Lower leg skin (tissue), 4 donors: ENCODE measurements at places on chromosomes 6 and 20.

DNA sequence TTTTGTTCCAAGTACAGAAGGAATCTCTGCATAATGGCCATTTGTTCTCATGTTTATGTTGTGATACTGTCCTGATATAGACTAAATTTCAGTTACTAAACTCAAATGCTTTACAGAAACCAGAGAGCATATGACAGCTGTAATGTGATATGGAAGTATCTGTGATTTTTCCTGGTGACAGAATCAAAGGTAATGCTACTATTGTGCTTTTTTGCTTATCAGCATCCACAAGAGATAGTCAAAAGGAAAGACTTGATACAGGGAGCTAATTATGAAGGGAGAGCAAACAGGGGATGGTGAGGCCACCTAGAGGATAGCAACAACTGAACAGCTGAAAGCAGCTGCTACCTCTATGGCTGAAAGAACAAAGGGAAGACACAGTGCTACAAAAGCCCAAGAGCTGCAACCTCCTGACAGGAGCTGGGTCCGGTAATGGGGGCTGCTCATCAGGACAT lies 181.4 kb downstream of the PHF3 start:
- no peak for DNase-seq

- DNase-seq = no peak
Measured at GRCh38 chr6:161891542-161891941, 617.7 kb upstream of the AGPAT4 start.

- no peak for DNase-seq
Measured at GRCh38 chr20:40913224-40914185, 115.1 kb upstream of the TOP1 start.

DNA sequence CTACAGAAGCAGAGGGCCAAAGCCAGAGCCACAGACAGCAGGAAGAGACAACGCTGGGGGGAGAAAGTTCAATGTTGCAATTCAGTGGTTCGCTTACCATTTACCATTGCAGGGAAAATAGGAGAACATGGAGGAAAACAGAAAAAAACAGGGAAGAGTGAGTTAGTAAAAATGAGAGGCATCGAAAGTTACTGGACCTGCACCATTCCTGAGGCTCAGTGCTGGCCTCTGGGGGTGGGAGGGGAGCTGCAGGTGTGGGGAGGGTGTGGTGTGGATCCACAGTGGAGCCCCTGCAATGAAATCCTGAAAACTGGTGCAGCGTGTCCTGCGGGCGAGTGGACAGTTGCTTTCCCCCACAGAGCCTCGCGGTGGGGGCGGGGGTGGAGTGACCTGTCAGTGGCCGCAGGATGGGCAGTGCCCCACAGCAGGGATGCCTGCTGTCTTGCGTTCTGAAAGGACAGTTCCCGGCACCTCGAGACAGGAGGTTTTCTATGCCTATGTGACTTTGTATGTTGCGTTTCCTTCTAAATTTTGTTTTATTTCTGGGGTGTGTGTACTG lies 5.7 kb downstream of the TMEM181 start:
- DNase-seq = no peak

GRCh38 chr20:44566018-44566417 lies 16.4 kb upstream of the PKIG start:
- DNase-seq = no peak

DNA sequence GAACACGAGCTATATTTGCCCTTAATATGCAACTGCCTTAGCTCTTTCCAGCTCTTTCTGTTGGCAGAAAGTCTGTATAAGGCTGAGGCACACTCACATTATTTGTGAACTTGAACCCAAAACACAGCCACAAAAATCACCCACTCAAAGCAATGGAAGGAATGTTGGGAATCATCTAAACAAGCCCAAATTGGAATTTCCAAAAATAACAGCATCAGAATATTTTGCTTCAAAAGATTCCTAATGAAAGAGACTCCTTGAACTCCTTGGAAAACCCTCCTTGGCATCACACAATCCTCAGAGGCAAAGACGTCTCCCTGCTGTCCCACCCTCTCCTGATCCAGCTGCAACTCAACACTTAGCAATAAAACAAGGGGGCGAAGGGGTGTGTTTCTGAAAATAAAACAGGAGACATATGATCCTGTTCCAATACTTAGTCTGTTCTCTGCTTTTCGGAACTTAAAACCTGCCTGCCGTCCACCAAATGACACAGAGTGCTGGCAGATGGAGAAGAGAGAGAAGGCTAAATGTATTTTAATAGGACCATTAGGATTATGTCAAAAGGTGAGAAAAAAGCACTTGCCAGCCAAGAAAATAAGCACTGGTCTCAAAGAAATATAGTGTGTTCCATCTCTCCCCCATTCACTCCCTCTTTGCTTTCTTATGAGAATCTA lies 320.7 kb upstream of the JARID2 start:
- DNase-seq = no peak

DNA sequence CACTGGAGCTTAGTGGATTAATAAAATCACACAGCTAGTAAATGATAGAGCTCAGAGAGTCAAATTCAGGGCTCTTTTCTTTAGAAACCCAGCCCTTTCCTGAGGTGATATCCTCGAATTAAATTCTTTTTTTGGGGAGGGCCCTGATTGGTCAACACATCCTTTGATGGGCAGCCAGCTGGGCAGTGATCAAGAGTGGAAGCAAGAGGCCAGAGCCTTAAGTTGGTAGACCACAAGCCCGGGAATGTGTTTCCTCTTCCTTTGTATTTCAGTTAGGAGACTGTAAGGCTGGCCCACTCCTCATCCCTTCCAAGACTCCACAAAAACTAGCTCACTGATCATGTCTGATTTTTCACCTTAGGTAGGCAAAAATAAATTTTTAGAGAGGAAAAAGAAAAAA lies 640.5 kb downstream of the DHX35 start:
- DNase-seq = no peak

- DNase-seq = no peak
Measured at GRCh38 chr20:51329845-51330244, 212.7 kb downstream of the NFATC2 start.

- DNase-seq = no peak
Measured at GRCh38 chr6:134351615-134352474, 33.9 kb upstream of the SGK1 start.

DNA sequence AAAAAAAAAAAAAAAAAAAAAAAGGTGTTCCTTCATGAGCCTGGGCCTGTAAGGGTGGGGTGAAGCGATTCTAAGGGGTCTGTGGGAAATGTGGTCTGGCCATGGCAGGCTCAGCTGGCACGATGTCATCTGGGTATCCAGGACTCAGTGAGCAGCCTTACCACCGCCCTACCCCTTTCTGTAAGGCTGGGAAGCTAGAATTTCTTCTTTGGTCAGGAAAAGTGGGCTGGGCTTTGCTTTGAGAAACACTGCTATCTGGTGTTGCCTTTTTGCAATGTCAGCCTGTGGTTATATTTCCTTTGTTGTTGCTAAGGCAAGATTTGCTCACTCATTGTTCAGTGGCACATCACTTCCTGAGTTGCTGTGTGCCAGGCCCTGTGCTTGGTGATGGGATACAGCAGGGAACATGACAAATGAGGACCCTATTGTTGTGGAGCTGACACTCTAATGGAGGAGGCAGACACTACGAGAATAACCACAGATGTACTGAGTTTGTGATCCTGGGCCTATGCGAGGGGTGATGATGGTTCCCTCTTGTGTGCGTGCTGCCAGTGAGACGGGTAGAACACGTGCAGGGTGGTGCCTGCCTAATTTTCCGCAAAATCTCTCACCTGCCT lies 45.9 kb upstream of the ZNFX1 start:
- DNase-seq = no peak

DNA sequence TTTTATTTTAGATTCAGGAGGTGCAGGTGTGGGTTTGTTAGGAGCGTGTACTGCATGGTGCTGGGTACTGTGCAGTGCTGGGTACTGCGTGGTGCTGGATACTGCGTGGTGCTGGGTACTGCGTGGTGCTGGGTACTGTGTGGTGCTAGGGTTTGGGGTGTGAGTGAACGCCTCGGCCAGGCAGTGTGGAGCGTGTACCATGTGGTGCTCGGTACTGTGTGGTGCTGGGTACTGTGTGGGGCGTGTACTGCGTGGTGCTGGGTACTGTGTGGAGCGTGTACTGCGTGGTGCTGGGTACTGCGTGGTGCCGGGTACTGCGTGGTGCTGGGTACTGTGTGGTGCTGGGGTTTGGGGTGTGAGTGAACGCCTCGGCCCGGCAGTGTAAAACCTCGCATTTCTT lies 62.9 kb downstream of the WDR27 start:
- no peak for DNase-seq

GRCh38 chr20:45501600-45501999 lies 13.8 kb downstream of the SPINT3 start:
- no peak for DNase-seq

DNA sequence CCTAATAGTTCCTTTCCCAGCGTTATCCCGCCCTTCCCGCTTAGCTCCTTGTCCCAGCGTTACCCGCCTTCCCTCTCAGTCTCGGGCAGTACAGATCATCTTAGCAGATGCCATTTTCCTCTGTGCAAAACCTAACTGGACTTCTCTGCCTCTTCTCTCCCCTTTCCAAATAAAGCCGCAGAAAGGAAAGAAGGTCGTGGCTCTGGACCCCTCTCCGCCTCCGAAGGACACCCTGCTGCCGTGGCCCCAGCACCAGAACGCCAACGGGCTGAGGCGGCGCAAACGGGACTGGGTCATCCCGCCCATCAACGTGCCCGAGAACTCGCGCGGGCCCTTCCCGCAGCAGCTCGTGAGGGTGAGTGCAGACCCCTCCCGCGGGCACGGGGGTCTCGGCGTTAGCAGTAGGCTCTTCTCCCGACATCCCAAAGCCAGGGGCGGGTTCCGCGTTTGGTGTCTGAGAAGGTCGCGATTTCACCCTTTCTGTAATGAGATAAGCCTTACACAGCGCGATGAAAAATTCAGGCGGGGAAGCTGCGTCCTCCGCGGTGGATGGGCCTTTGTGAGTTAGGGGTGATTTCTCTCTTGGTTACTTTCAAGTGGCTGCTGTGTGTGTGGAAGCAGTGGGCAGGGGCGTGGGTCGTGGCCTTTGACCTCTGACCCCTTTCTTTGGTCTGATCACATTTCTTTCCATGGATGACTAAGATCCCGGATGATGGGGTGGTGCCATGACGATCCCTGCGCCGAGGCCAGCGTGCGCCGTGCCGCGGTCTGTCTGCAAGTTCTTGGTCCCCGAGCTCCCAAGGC lies 292.7 kb downstream of the TAF4 start:
- no peak for DNase-seq

- no peak for DNase-seq
Measured at GRCh38 chr6:132199343-132199742, 201.9 kb downstream of the MOXD1 start.

GRCh38 chr20:18224968-18225568 lies 63.3 kb upstream of the ZNF133 start:
- no peak for DNase-seq

DNA sequence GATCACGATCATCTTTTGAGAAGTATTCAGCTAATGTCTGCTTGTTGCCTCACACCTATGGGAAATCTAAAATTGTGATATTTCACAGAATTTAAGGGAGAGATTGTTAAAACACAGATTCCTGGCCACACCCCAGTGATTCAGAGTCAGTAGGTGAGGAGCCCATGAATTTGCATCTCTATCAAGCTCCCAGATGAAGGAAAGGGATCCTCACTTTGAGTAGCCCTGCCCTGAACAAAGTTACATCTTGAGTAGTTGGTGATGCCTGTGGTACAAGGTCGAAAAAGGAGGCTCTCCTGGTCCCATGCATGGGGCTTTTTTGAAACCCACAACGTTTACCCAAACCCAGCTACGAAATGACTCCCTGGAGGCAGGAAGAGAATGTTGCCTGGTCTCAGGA lies 79.5 kb downstream of the PAK5 start:
- DNase-seq = no peak

GRCh38 chr6:125808060-125808459 lies 17.3 kb downstream of the NCOA7 start:
- DNase-seq = no peak

DNA sequence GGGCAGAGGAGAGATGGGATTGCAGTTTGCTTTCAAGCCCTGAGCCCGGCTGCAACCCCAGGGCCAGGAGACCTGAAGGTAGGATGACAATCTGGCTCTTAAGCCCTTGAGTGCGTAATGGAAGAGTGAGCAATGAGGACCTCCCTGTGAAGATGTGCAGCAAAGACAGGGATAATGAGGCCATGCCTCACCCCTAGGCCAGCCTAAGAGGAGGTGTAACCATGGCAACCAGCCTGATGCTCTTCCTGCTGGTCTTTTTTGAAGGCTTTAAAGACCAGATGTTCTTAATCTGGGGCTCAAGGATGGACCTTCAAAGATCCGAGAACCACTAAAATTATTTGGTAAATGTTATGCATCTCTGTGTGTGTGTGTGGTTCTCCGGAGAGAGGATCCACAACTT lies 8.2 kb downstream of the ARHGAP40 start:
- no peak for DNase-seq

DNA sequence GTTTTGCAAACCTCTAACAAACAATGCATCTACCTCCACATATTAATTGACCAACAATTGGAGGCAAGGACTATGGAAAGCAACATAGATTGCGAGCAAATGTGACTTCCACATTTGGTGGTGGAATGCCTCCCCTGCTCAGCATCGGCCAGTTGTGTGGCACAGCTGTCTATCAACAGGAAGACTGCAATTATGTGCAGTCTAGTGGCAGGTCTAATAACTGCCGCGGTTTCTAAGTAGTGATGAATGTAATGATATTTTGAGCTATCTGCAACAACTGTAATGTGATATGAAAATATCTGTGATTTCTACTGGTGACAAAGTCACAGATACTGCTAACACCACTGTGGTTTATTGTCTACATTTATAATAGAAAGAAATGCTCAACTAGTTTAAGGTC lies 56.8 kb downstream of the NCR2 start:
- no peak for DNase-seq

DNA sequence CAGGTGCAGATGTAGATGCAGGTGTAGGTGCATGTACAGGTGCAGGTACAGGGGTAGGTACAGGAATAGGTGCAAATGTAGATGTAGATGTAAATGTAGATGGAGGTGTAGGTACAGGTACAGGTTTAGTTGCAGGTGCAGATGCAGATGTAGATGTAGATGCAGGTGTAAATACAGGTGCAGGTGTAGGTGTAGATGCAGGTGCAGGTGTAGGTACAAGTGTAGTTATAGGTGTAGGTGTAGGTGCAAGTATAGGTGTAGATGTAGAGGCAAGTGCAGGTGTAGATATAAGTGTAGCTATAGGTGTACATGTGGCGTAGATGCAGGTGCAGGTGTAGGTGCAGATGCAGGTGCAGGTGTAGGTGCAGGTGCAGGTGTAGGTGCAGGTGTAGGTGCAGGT lies 34.2 kb upstream of the CDH4 start:
- DNase-seq = no peak

DNA sequence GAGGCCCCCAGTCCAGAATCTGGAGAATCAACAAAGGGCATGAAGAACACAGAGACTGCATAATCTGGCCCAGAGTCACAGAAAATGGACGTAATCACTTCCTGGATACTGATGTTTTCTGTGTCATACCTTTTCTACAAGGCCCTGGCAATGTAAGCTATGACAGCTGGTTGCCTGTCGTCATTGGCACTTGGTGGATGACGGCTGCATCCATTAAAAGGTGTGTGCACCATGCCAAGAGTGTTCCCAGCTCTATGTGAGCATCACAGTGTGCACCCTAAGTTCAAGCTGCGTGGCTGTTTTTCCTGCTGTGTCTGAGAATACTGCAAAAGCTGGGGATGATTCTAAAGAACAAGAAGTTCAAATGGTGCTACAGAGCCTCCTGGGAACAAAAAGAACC lies 275.2 kb upstream of the CNR1 start:
- DNase-seq = no peak

GRCh38 chr6:68891419-68891818 lies 256.3 kb downstream of the ADGRB3 start:
- DNase-seq = no peak
